ENCODE measurements at places on chromosomes 7 and 10. TPM values are rescaled to one million over a fixed set of nuclear protein-coding genes. Genes with fewer than 3 reads are reported as not detected.

ITIH5 gene
- total RNA-seq = 16.3 TPM

VWDE gene
- not detected for total RNA-seq

CABCOCO1 gene
- not detected for total RNA-seq

DLX6 gene
- 1.8 TPM for total RNA-seq

FZD8 gene
- 15.9 TPM for total RNA-seq

BHLHA15 gene
- total RNA-seq = not detected

UCMA gene
- total RNA-seq = not detected

TMEM176A gene
- total RNA-seq = not detected

ADAM8 gene
- not detected for total RNA-seq

ZNF467 gene
- not detected for total RNA-seq

CCSER2 gene
- 32.3 TPM for total RNA-seq

TBX20 gene
- total RNA-seq = 3.2 TPM

PILRA gene
- total RNA-seq = 0.18 TPM

UPK3B gene
- not detected for total RNA-seq

CD36 gene
- total RNA-seq = not detected

LRRC4 gene
- 0.34 TPM for total RNA-seq

TLX1 gene
- not detected for total RNA-seq

CALN1 gene
- total RNA-seq = not detected
